Activated CD4-positive, alpha-beta memory T cell treated with anti-CD3 and anti-CD28 coated beads, Interleukin-2, amount 10 ng/mL, durations not matched to agents 7 days and 5 days (primary cell): ENCODE measurements at places on chromosomes 12 and 14.

DNA sequence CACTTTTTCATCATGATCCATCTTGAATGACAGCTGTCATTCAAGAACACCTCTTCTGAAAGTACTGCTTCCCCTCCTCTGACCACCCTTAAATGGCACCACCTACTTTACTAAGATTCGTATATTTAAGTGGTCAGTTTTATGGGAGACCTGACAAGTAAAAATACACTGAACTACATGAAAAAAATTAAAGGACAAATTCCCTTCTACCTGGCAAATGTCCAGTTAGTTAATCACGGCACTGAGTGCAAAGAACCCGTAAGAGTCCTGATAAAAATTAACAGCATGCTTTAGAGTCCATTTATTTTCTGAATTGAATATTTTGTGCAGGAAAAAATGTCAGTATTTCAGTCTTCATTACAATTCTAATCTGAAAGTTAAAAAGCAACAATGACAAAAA, 48.7 kb downstream of the SETD3 start:
- DNase-seq, result no peak

- peak; percentile 42 for DNase-seq
Observed at GRCh38 chr12:81992461-81992860, 233.3 kb upstream of the PPFIA2 start.

GRCh38 chr12:93179792-93180191, 197.9 kb upstream of the NUDT4 start:
- no peak for DNase-seq

DNA sequence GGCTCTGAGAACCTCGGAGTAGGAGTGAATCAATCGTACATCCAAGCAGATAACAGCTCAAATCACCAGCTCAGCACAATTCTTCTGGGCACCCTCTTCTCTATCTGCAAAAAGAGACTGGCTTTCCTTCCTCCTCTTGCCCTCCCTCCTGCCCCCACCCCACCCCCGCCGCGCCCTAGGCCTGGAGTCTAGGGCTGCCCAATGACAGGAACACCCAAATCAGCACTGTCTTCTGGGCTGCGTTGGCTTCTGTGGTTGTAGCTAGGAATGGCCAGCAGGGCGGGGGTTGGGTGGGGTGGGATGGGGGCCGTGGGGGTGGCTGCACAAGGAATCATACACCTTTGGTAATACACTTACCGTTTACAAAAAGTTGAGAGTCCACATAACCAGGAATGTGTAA, 28.0 kb upstream of the TMCC3 start:
- no peak for DNase-seq

- DNase-seq, result peak; percentile 46
Observed at GRCh38 chr14:94005324-94006073, 8.4 kb downstream of the CCDC197 start.

- peak; percentile 16 for DNase-seq
Observed at GRCh38 chr14:104392001-104392395, 187.6 kb upstream of the C14orf180 start.

GRCh38 chr12:112762753-112763152, 28.8 kb upstream of the RPH3A start:
- no peak for DNase-seq

DNA sequence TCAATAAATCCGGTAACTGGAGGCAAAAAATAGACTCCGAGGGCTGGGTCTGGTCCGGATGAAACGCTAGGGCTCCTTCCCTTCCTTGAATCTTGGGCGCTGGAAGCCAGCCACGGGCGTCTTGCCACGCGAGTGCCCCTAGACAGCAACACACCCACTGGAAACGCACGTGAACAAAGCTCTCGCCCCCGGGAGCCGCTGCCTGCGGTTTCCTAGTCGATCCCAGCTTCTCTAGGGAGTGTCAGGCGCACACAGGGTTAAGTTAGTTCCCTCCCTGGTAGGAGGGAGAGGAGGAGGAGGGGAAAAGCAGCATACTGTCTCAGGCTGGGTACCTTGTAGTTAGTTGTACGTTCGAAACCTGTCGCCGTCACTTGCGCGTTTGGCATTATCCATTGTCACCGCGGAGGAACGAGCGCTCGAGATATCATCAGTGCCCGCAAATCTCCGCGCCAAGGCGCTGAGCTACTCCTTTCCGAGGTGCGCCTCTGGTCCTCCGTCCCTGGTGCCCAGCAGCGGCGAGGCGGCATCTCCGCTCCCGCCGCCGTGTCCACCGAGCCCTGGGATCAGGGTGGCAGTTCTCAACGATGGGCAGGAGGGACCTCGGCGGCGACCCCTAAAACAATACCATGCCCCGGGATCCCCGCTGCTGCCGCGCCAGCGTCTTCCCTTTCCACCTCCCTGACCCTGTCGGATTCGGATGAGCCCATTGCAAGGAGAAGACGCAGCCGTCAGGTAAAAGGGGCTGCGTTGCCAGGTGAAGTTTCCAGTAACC, at the start of gene FLRT2:
TSS of gene FLRT2 (plus strand) at position 342 of the 772 bp plus-strand sequence. CDS start 91,371 bp downstream, outside the sequence.
- DNase-seq, result no peak

- DNase-seq, result no peak
Observed at GRCh38 chr12:3304436-3305165, 186.4 kb upstream of the PRMT8 start.

DNA sequence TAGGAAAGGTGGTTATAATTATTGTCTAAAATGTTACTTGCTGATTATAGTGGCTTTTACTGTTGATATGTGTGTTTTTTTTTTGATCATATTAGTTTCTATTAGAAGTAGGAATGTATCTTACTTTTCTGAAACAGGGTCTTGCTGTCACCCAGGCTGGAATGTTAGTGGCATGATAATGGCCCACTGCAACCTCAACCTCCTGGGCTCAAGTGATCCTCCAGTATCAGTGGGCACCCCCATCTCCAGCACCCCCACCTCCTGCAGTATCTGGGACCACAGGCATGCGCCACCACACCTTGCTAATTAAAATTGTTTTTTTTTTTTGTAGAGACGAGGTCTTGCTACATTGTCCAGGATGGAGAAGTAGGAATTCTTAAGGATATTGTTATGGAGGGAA, 11.3 kb downstream of the ATF1 start:
- no peak for DNase-seq

GRCh38 chr12:106602076-106602475, 19.3 kb downstream of the RFX4 start:
- DNase-seq, result no peak

DNA sequence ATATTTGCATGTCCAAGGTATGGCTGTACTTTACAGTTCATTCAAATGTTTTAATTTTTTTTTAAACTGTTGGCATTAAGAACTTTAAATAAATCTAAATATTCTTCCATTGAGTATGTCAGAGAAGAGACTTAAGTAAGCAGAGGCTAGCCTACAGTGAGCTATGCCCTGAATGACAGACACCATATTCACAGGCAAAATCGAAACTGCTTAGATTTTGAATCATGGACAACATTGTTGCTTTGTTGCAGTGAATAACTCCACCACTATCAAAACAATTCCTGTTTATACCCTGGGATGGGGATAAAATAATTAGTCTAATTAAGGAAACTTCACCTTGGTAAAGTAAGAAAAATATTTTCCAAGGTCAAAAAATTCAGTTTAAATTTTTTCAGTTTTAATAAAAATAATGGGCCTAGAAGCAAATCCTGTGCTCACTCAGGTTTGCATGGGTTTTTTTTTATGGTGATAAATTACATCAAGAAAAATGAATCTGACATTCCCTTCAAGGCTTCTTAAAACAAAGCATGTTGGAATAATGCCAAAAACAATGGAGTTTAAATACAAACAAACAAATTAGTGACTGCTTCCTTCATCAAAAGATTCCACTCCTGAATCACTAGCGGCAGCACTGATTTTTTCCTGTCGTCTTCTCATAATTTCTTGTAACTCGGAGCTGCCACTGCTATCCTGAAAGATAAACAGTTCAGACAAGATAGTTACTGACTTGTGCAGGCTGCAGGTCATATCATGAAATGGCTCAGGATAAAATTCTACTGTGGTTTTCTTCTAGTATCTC, 168.2 kb downstream of the EPS8 start:
- DNase-seq, result no peak
